Activated CD8-positive, alpha-beta memory T cell treated with anti-CD3 and anti-CD28 coated beads for 4 hours (primary cell): ENCODE measurements at places on chromosomes 11 and 22.

GRCh38 chr22:47299211-47299862 lies 536.9 kb downstream of the TBC1D22A start:
- no peak for DNase-seq

DNA sequence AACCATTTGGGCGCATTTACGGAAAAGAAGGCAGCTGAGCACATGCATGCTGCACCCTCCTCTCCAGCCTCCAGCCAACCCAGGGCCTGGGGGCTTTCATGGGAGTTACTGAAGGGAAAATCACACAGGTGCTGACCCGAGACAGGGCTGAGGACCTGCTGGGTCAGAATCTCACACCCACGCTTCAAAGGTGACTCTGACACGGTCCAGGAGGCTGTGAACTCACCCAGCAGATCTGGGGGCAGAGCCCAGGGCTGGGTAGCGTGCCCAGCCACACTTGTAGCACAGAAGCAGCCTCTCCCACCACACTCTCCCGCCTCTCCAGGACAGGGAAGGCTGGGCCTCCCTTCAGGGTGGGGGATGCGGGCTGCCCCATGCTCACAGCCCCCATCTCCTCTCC lies 347.6 kb downstream of the CTTN start:
- no peak for DNase-seq

GRCh38 chr11:83957038-83957900 lies 671.1 kb upstream of the CCDC90B start:
- DNase-seq = no peak

GRCh38 chr11:123580557-123581275 lies 73.7 kb downstream of the SCN3B start:
- DNase-seq = peak; percentile 18

DNA sequence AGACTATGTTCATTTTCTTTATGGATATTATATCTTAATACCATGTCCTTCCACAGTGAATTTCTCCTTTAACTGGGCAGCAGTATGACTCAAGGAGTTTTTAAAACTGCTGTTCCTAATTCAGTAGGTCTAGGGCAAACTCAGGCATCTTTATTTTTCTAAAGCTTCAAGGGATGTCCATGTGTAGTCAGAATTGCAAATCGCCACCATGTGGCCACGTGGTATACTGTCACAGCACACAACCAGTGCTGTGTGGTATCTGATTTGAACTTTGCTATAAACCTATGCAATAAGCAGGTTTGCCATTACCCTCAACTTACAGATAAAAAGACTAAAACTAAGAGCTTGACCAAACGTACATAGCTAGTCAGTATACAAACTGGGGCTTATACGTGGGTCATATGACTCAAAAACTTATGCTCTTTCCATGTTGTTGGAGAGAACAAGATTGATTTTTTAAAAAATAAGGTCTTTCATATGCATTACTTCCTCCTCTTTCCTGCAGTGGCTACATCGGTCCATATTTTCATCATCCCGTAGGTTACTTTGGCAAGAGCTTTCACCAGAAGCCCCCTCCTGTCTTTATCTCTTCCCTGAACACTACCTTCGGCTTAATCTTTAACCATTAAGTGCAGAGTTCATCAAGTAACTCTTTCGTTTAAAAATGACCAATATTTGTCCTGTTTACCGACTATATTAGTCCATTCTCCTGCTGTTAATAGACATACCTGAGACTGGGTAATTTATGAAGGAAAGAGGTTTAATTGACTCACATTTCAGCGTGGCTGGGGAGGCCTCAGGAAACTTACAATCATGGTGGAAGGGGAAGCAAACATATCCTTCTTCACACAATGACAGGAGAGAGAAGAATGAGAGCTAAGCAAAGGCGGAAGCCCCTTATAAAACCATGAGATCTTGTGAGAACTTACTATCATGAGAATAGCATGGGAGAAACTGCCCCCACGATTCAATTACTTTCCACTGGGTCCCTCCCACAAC lies 8.0 kb upstream of the HTATIP2 start:
- DNase-seq = no peak

DNA sequence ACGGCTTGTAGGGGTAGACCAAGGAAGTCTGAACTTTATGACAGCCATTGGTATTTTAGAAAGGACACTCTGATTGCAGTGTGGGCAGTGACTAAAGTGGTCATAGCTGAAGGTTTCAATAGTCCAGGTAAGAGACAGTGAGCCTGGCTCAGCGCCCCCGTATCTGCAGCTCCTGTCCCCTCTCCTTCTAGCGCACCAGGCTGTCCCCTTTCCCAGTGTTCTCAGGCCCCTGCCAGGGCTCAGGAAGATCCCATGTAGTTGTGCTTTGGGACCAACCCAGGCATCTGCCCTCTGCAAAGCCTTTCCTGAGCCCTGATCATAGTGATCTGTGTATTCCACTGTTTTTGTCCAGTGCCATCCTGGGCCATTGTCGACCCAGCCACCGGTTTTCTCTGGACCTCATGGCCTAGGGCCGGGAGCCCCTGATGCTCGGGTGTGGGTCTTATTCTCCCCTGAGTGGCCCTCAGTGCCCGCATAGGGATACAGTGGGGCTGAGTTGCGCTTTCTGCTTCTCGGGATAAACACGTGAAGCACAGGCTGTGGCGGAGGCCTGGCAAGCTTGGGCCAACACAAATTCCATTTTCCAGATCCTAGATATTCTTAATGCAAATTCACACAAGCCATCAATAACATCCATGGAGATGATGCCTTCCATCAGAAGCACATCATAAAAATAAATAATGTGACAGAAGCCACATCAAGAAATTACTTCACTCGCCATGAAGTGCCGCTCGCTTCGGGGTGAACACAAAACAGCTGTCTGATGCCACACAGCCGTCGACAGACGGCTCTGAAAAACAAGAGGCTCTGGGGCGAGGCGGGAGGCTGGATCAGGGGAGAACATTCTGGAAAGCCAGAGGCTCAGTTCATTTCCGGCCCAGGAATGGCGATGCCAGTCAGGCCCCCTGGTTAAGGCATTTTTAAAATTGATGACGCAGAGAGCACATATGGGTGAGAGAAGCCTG lies 805.0 kb downstream of the TBC1D22A start:
- DNase-seq = no peak

- no peak for DNase-seq
These were observed 90.7 kb downstream of the RTL6 start for GRCh38 chr22:44407171-44407986.

DNA sequence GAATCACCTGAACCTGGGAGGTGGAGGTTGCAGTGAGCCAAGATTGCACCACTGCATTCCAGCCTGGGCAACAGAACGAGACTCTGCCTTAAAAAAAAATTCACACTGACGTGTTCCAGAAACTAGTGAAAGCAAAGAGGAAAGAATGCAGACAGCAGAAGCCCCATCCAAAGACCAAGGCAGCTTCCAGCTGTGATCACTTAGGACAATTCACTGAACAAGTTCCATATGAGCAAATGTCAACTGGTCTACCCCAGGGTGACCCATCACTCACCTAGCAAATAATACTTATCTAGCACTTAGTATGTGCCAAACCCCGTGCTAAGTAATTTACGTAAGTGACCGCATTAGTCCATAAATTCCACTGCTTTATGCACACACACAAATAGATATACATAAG lies 138.9 kb downstream of the LARGE1 start:
- no peak for DNase-seq

DNA sequence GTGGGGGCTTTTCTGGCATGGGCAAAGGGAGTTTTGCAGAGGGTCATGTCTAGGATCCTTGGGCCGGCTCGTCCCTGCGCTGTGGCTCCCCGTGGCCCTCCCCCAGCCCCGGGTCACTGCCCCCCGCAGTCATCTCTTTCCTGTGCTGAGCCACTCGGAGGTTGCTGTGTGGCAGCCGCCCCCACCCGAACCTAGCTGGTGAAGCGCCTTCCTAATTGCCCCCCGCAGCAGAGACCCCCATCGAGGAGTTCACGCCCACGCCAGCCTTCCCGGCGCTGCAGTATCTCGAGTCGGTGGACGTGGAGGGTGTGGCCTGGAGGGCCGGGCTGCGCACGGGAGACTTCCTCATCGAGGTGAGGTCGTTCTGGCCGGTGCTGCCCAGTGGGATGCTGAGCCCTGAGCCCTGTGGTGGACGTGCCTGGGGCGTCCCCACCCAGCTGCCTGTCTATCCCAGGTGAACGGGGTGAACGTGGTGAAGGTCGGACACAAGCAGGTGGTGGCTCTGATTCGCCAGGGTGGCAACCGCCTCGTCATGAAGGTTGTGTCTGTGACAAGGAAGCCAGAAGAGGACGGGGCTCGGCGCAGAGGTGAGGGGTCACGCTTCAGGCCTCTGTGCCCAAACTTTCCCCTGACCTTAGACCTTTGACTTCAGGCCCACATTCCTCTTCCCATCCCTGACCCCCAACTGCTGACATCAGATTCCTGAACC lies 32.0 kb downstream of the SHANK3 start:
- DNase-seq = no peak

DNA sequence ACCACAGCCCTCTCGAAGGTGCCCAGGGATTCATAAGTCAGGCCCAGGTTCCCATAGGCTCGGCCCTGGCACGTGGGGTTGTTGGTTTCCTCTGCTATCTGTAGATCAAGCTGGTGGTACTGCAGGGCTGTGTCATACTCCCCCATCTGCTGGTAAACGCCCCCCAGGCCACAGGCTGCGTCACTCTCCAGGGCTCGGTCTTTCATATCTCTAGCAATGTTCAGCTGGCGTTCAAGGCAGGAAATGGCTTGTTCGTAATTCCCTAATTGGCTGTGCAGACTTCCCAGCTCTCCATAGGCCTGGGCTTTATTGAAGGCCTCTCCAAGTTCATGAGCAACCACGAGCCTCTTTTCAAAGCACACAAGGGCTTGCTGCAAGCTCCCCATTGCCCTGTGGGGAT lies 186.4 kb upstream of the PITPNB start:
- DNase-seq = no peak

GRCh38 chr22:20418211-20418788 lies 19.3 kb downstream of the SCARF2 start:
- DNase-seq = peak; percentile 51

DNA sequence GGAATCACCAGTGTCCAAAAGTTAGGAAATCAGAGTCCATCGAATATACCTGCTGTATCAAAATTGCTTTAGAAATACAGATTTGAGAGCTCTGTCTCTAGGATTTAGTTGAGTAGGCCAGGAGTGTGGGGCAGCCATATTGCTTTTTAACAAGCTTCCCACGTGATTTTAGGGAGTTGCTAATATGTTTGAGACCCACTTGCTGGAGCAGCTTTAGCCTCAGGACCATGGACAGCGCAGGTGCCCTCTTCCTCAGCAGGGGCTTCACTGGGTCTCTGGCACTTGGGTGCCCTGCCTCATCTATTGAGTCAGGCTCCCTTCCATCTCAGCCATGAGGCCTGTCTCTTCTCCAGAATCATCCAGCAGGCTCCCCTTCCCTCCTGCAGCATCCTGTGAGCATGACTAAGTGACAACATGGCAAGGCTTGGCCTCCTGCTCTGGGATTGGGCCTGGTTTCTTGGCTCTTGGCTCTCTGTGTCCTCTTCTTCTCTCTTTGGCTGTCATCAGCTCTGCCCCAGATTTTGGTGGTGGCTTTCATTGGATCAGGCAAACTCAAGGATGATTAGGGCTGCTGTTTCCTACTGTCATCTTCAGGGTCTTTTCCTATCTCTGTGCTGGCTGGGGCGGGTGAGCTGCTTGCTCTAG lies 70.0 kb downstream of the SGSM1 start:
- no peak for DNase-seq

GRCh38 chr11:9899676-9900075 lies 235.8 kb downstream of the SWAP70 start:
- no peak for DNase-seq

DNA sequence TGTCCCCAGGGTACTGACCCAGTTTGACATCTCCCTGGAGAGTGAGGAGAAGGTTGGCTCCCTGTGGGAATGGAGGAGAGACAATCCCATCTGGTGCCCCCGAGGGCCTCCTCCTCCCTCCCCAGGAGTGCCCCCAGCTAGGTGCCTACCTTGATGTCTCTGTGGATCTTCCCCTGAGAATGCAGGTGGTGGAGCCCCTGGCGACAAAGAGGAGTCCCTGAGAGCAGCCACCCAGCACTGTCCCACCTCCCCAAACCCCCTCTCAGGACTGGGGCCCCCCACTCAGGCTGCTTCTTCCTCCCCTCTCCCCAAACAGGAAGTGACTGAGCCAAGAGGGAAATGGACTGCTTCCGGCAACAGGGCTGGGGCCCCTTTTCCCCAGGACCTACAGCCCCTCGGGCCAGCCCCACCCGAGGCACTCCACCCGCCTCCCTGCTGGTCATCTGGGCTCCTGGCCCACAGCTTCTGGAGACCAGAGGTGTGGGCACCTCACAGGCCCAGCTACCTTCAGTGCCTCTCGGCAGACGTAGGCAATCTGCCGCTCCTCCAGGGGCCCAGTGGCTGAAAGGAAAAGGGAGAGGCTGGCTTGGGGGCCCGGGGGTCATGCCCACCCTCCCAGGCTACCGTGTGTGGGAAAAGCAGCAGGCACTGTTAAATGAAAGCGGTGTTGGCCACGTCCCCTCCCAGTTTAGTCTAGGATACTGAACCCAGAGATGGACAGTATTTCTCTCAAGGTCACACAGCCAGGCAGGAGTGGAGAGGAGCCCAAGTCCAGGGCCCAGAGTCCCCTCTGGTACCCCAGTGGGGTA lies 1.2 kb downstream of the MAP4K2 start:
- DNase-seq = no peak

GRCh38 chr22:20425566-20426258 lies 11.9 kb downstream of the SCARF2 start:
- DNase-seq = no peak

DNA sequence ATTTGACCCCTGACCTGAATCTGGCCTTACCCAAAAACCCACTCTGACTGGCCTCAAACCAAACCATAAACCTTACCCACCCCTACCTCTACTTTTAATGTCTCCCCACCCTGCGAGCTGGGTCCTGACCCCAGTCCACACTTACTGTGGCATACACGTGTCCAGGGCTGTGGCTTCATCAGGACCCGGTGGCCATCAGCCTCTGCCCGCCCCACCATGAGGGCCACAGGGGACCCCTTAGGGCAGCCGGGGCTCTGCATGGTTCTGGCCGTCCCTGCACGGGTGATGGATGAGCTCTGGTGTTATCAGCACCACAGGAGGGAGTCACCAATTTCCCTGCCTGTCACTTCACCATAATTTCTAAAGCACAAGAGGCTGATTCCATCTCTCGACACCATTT lies 87.5 kb upstream of the LMO1 start:
- no peak for DNase-seq

GRCh38 chr11:90197377-90197776 lies 25.5 kb downstream of the CHORDC1 start:
- DNase-seq = no peak

- DNase-seq = no peak
These were observed 15.1 kb upstream of the SLC3A2 start for GRCh38 chr11:62865635-62866034.

- DNase-seq = no peak
These were observed 139.4 kb downstream of the TEAD1 start for GRCh38 chr11:12813371-12814225.

- no peak for DNase-seq
These were observed 116.2 kb downstream of the ETS1 start for GRCh38 chr11:128471138-128471661.

- no peak for DNase-seq
These were observed 505 bp downstream of the FAM227A start for GRCh38 chr22:38655519-38656255.
